ENCODE measurements at places on chromosomes 7 and 10. TPM values are rescaled to one million over a fixed set of nuclear protein-coding genes. Genes with fewer than 3 reads are reported as not detected.

ODAD2 gene
- total RNA-seq, result 11.2 TPM

HKDC1 gene
- 0.07 TPM for total RNA-seq

NPY4R gene
- not detected for total RNA-seq

ADRA2A gene
- total RNA-seq, result 0.13 TPM

LDB3 gene
- total RNA-seq, result 0.21 TPM

GRCh38 chr10:91034494-91035159 is 113.7 kb upstream of the ANKRD1 start:
- no peaks in the 10 kb centered on the region for H3K36me3 ChIP-seq
- H3K4me1 ChIP-seq, result no peaks in the 10 kb centered on the region
- H3K4me3 ChIP-seq, result no peak overlapping the region
- H3K27me3 ChIP-seq, result no peaks in the 10 kb centered on the region

DNA sequence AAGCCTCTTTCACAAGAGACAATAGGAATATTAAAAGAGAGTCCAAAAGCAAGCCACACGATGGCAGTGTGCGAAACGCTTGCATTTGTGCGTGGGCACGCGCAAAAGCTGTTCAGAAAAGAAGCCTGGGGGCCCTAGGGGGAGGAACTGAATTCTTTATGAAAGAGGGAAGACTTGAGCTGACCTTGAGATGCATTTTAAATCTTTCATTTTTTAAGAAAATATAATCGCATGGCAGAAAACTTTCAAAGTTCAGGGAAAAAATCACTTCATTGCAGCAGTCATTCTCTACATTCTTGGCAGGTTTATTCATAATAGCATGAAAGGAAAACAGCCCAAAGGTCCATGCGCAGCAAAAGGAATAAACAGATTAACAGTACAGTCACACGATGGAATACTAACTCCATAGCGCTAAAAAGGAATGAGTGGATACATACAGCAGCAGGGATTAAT is 206.5 kb upstream of the PRKCQ start:
- no peak overlapping the region for H3K27ac ChIP-seq
- H3K4me1 ChIP-seq, result peaks cover 4% of the 10 kb centered on the region
- no peak for DNase-seq
- H3K4me3 ChIP-seq, result no peak overlapping the region
- no peaks in the 10 kb centered on the region for H3K36me3 ChIP-seq
- no peaks in the 10 kb centered on the region for H3K27me3 ChIP-seq

DNA sequence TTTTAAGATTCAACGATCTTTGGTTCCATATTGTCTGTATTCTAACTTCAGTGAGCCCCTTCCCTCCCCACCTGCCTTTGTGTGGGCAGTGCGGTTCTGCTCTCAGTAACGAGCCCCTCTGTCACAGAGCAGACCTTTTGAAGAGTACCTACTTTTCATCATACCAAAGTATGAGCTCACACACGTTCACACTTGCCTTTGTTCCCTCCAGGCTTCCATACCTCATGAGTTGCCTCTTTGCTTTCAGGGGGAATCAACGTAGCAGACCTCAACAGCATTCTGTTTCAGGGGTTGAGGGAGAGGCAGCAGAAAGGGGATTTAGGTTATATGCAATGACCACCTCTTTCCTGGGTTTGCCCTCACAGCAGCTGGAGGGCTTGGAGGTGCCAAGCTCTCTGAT is 211.4 kb upstream of the MDFIC start:
- no peaks in the 10 kb centered on the region for H3K4me1 ChIP-seq
- no peak overlapping the region for H3K27ac ChIP-seq
- no peaks in the 10 kb centered on the region for H3K27me3 ChIP-seq
